Fibroblast of gingiva (primary cell): ENCODE measurements at places on chromosomes 6 and 20.

- DNase-seq: peak; percentile 40
Observed at GRCh38 chr6:114000069-114000468, 29.1 kb upstream of the HDAC2 start.

- DNase-seq: no peak
Observed at GRCh38 chr6:124319410-124319809, 515.7 kb downstream of the NKAIN2 start.

DNA sequence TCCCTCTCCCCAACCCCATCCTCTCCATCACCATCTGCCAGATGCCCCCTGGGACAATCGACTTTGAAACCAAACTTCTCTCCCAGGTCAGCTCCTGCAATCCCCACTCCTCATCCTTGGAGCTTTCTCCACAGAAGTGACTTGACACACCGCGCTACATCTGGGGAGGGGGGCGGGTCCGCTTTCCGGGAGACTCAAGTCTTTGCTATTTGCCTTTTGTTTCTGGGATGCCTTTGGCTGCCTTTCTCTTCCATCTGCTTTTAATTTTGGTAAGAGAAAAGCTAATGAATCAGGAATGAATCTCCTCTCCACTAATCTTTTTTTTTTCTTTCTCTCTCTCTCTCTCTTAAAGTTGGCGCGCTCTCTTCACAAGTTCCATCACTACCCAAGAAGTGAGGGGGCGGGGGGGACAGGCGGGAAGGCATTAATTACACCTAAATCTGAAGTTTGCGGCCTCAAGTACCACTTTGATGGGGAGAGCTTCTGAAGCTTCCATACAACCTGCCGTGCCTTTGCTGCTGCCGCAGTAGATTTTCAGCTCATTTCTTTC, 664 bp upstream of the TPBG start:
- DNase-seq: peak; percentile 93

DNA sequence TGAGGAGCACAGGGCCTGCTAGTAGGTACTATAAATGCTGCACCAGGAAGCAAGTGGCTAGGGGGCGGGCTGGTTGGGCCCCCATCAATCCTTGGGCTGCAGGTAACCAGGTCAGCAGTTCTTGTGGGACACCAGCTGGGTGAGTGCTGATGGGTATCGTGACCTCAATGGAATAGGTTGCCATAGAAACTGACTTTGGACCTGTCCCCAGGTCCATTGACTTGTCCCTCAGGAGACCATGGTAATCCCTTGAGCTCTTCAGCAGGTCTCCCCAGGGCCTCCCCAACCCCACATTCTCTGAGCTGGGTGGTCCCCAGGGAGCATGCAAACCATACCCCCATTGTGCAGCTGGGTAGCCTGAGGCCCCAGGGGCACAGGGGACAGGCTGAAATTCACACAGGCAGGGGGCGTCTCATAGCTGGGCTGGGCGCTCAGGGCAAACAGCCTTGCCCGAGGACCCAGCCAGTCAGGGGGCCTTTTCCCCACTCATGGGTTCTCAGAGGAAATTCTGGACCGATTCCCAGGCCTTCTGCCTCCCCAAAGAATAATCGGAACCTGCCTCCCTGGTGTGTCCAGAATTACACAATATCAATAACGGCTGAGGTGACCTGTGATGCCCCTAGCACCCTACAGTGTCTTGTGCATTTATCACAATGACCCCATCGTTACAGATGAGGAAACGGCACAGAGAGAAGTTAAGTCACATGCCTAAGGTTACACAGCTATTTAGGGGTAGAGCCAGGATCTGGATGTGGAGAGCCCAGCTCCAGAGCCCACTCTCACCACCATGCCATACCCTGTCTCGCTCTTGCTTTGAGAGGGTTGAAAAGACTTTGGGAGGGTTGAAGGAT, 35.9 kb downstream of the SRC start:
- no peak for DNase-seq

GRCh38 chr6:78966542-78966941, 99.2 kb downstream of the IRAK1BP1 start:
- DNase-seq: no peak

DNA sequence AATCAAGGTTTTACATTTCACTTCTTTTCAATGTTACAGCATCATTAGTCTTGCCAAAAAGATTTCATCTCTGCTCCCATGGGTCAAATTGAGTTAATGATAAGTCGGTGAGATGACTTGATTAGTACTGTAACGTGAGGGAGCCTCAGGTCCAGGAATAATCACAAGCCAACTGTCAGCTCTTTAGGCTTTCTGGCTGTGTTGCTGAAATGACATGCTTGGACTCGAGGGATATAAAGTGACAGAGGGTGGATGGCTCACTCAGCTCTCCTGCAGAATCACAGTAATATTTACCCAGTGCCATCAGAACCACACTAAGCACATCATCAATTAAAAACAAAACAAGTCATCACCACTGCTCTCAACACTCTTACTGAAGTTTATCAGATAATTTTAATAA, 196.2 kb upstream of the THEMIS start:
- no peak for DNase-seq

GRCh38 chr6:108260126-108260808, 573 bp downstream of the SNX3 start:
- DNase-seq: peak; percentile 41

GRCh38 chr6:79188885-79189480, 45.5 kb downstream of the HMGN3 start:
- peak; percentile 62 for DNase-seq

DNA sequence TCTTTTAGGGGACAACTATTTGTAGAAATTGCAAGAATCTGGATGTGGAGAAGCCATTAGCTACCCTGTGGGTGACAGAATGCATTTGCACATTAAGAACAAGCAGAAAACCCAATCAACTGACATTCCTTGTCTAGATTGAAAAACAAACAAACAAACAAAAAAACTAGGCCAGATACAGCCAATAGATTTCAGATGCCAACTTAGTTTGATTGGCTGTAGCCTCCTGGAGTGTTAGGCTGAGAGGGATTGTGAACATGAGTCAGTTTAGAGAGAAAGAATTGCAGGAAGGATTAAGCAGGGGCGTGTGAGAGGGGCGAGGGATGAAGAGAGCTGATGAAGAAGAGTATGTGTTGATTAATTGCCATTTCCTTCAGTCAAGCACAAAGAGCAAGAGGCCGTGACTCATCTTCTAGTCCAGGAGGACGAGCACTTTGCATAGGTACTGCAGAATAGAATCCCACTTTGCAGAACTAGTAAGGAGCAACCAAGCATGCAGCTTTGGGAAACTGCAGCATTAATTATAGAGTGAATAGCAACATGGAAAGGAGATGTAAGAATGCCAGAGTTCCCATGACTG, 188.0 kb upstream of the RAB32 start:
- DNase-seq: no peak

DNA sequence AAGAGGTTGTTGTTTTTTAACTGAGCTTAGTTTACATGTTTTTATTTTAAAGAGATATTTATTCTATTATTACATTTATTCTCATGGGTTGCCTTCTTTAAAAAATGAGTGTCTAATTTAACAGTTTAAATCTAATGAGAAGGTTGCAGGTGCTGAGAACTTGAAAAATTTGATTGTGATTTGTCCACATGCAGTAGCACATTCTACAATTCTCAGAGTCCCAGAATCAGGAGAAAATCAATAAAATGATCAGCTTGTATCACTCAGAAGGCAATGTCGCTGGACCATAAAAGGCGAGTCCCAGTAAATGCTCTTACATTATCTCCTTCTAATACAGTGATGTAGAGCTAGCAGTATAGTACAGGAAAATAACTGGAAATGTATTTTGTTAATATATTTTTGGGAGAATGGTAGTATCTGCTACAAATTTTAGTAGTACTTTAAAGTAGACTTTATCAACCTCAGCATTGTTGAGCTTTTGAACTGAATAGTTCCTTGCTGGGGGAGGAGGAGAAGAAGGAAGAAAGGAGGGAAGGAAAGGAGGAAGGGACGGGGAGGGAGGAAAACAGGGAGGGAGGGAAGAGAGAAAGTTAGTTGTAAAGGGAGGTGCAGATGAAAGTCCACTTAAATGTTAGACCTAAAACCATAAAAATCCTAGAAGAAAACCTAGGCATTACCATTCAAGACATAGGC, 458.0 kb downstream of the DOK5 start:
- no peak for DNase-seq

GRCh38 chr6:108293527-108294296, 1.1 kb upstream of the AFG1L start:
- no peak for DNase-seq
